ENCODE measurements at places on chromosomes 3 and 15. TPM values are rescaled to one million over a fixed set of nuclear protein-coding genes. Genes with fewer than 3 reads are reported as not detected.

Gene P2RY13
- total RNA-seq = not detected

Gene CCDC33
- total RNA-seq = not detected

Gene FBXL22
- total RNA-seq = 0.63 TPM

Gene LIPH
- total RNA-seq = 0.13 TPM

Gene THRB
- total RNA-seq = 13.4 TPM

Gene IL17RB
- total RNA-seq = 0.49 TPM

Gene KLHL40
- not detected for total RNA-seq

Gene TMEM158
- total RNA-seq = 20.9 TPM

Gene FBN1
- 137 TPM for total RNA-seq

Gene LMLN
- total RNA-seq = 2.3 TPM
